ENCODE measurements at places on chromosomes 6 and 20.

DNA sequence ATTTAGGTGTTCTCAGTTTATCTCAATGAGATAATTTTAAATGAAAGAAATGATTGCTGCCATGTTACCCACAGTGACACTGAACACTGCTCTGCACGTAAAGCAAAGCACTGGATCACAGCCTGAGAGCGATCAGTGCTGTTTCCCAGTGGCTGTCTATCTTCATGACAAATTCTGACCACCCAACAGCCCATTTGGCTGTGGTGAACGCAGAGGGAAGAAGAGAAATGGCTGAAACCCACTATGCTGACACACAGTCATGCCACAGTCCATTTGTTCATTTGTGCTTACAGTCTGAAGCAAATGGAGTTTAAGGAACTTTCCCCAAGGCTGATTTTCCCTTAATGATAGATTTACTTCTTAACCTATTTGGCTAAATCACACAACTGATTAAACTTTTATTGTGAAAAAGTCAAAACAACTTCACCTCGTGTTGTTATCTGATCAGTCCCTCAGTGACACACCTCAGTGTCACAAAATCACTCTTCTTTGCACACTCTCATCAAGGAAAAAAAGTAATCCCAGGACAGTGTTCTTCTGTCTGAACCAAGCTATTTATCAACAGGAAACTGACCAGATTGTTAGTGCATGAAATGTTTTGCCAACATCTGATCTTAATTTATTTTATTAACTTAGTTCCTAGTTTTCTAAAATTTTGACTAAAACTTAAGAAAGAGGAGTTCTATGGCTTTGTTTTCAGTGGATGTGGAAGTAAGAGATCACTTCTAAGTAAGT, 225.1 kb downstream of the TBX18 start:
- no peak for DNase-seq

DNA sequence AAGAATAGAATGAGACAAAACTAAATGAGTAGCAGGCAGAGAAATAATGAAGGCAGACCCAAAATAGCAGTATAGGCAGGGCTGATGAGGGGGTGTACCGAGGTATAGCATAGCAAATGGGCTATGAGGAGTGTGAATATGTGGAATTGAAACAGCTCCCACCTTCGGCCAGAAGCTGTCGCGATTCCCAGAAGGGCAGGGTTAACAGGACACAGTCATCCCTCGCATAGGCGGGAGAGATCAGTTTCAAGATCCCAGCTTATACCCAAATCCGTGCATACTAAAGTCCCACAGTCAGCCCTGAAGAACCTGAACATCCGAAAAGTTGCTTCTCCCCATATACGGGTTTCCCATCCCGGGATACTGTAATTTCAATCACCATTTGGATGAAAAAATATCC, 82.7 kb downstream of the PTPRK start:
- DNase-seq: no peak

DNA sequence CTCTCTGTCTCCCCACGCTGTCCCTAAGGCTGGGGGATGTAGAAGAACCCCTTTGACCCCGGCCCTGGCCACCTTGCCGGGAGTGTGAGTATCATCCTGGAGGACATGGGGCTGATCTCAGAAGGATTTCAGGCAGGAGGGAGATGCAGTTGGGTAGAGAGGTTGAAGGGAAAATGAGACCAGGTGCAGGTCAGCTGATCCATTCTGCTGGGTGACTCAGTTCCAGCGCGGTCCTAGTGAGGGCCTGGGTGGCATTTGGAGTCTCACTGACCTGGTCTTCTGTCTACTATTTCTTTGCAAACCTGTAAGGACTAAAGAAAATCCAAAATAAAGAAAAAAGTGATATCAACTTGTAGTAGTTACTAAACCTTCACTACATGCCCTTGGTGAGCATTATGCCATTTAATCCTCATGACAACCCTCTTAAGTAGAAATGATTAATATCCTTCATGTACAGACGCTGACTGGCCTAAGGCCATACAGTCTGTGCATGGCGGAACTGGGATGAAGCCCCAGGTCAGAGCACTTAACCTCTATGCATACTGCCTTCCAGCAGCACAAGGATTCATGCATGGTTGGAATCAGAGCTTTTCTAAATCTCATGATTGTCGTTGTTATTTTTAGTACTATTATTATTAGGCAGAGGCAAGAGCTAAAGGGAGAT, 106.3 kb downstream of the ZDHHC14 start:
- DNase-seq: no peak

- DNase-seq: peak; percentile 78
Measured at GRCh38 chr6:32070814-32071543, 32.8 kb downstream of the CYP21A2 start.

DNA sequence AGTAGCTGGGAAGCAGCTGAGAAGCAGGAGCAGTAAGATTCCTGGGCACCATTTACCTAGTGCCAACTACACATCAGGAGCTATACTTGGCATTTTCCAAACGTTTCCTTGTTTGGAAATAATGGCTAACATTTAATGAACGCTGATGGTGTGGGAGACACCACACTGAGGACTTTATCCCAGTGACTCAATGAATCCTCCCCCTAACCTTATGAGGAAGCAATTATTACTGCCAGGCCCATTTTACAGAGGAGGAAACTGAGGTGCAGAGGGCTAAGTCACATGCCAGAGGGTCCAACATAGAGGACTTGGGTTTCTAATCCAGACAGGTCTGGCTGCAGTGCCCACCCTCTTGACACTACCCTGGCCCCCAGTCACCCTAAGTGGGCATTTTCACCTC, 6.1 kb downstream of the PTGIS start:
- DNase-seq: no peak

Measured in ascending aorta (tissue), 2 donors.